ENCODE measurements at places on chromosomes 7 and 10.

DNA sequence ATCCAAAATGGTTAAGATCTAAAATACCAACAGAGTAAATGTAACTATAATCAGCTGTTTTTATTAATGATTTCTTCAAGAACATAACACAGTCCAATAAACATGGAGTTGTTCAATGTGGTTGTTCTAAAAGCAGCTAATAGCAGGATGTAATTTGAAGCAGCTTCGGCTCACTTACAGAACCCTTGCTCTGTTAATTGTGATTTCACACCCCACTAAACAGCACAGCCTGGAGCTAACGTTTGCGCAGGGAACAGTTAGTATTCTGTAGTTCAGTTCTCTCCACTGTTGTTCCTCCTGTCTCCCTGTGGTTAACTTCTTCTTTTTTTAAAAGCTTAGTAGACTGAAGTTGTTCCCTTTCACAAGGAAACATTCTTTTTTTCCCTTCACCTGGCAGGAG, 104.0 kb downstream of the GRM3 start:
- peak; percentile 49 for DNase-seq

- DNase-seq = no peak
Observed at GRCh38 chr7:157685430-157686284, 348.9 kb downstream of the DNAJB6 start.

DNA sequence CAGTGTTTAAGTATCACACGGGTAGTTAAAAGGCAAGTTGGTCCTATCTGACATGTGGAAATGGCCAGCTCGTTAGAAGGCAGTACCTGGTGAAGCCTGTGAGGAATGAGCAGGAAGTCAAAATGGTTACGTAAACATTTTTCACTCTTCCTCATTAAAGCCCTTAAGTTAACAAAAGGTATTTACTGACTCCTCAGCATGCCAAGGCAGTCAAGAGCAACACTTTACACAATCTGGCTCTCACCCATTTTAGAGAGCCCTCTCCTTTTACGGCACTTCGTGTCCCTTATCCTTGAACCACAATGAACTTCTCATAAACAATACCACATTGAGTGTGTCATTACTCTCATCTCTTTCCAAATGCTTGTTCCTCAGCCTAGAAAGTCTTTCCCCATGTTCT, 11.0 kb upstream of the RSBN1L start:
- DNase-seq = peak; percentile 60

DNA sequence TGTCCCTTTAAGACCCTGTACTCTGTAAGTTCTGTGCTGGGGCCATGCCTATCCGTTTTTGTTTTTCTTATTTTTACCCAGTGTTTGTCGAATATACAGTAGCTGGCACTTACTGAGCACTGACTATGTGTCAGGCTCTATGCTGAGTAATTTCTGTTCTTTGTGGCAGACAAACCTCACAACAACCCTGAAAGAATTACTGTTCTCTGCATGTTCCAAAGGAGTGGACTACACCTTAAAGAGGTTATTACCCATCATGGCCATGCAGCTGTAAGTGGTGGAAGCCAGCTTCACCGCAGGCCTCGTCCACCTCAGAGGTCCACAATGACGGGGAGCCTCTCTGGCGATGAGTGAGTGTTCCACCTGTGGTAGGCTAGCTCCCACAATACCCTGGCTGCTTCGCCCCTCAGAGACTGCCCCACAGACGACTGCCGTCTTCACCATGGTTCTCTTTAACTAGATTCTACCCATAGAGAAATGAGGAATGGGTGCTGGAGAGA, 30.1 kb upstream of the RBM20 start:
- DNase-seq = no peak

DNA sequence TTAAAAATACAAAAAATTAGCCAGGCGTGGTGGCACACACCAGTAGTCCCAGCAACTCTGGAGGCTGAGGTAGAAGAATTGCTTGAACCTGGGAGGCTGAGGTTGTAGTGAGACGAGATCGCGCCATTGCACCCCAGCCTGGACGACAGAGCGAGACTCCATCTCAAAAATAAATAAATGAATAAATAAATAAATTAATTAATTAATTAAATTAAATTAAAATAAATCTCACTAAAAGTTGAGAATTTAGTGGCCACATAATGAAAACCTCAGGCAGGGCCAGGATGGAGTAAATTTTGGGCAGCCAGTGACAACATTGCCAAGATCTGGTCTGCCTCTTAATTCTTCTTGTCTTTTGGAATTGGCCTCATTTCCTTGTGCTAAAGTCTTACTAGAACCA, 187.5 kb upstream of the FEZF1 start:
- DNase-seq = no peak

- no peak for DNase-seq
Observed at GRCh38 chr10:69659241-69660038, 29.4 kb downstream of the FAM241B start.

GRCh38 chr10:30970760-30971460, 60.8 kb downstream of the ZNF438 start:
- no peak for DNase-seq

GRCh38 chr7:45186261-45186813, 28.7 kb downstream of the RAMP3 start:
- DNase-seq = no peak

GRCh38 chr7:142519079-142520078, 229.9 kb upstream of the PRSS1 start:
- no peak for DNase-seq

- peak; percentile 24 for DNase-seq
Observed at GRCh38 chr7:49001610-49002033, 77.3 kb downstream of the CDC14C start.

GRCh38 chr7:132113536-132114371, 462.5 kb downstream of the PLXNA4 start:
- DNase-seq = no peak

Measured in NCI-H1105 treated with DMSO at 0.1 percent for 48 hours (cell line).